Natural killer cell (primary cell): ENCODE measurements at places on chromosomes 5 and 9. TPM values are rescaled to one million over a fixed set of nuclear protein-coding genes. Genes with fewer than 3 reads are reported as not detected.

Gene CDKN2B
- not detected for total RNA-seq

Gene PCDHGA5
- 0.20 TPM for total RNA-seq

- no peak for DNase-seq
- H3K27ac ChIP-seq: no peak overlapping the region
- H3K4me1 ChIP-seq: no peaks in the 10 kb centered on the region
- H3K4me3 ChIP-seq: no peak overlapping the region
- H3K27me3 ChIP-seq: no peaks in the 10 kb centered on the region
These were observed 165.3 kb upstream of the FBN2 start for GRCh38 chr5:128703322-128703721.

DNA sequence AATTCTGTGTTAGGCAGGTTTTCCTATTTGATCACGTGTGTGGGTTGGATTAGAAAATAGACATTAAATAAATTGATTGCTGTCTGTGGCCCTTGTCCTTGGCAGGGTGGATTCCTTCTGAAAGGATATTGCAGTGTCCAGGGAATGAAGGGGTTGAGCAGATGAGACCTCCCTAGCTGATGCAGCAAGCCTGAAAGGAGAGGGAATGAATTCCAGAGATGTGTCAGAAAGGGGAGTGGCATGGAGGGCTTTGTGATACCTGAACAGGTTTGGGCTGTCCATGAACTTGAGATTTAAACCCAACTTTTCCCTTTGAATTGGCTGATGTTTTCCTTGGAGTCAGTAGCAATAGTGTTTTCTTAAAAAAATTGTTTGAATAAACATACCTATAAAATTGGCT lies 66.8 kb downstream of the ADCY2 start:
- H3K27ac ChIP-seq: no peak overlapping the region
- DNase-seq: no peak
- H3K4me3 ChIP-seq: no peak overlapping the region

- no peaks in the 10 kb centered on the region for H3K4me1 ChIP-seq
- peaks cover 9% of the 10 kb centered on the region for H3K36me3 ChIP-seq
- H3K27me3 ChIP-seq: no peaks in the 10 kb centered on the region
These were observed 257.3 kb downstream of the MLLT3 start for GRCh38 chr9:20364959-20365358.

GRCh38 chr9:4375424-4376200 lies 75.7 kb upstream of the GLIS3 start:
- no peaks in the 10 kb centered on the region for H3K27me3 ChIP-seq
- no peak overlapping the region for H3K4me3 ChIP-seq
- no peaks in the 10 kb centered on the region for H3K36me3 ChIP-seq
- H3K4me1 ChIP-seq: no peaks in the 10 kb centered on the region
- H3K27ac ChIP-seq: no peak overlapping the region

DNA sequence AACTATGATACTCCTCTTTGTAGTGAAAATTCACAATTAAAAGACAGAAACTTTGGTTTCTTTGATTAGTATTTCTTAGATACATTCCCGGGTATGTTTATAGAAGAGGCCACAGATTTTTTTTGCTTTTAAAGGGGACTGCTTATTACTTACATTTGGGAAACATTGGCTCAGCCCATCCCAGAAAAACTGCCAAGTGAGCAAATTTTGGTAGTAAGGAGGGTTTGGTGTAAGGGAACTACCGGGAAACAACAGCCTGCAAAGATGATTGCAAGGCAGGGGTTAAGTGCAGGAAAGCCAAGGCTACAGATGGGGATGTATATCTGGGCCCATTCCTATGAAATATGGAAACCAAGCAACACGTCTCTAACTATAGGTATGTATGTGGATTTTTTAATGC lies 88.8 kb upstream of the SAP30L start:
- H3K4me1 ChIP-seq: peaks cover 2% of the 10 kb centered on the region
- no peak overlapping the region for H3K4me3 ChIP-seq
